ENCODE measurements at places on chromosomes 1 and 21. TPM values are rescaled to one million over a fixed set of nuclear protein-coding genes. Genes with fewer than 3 reads are reported as not detected.

DNA sequence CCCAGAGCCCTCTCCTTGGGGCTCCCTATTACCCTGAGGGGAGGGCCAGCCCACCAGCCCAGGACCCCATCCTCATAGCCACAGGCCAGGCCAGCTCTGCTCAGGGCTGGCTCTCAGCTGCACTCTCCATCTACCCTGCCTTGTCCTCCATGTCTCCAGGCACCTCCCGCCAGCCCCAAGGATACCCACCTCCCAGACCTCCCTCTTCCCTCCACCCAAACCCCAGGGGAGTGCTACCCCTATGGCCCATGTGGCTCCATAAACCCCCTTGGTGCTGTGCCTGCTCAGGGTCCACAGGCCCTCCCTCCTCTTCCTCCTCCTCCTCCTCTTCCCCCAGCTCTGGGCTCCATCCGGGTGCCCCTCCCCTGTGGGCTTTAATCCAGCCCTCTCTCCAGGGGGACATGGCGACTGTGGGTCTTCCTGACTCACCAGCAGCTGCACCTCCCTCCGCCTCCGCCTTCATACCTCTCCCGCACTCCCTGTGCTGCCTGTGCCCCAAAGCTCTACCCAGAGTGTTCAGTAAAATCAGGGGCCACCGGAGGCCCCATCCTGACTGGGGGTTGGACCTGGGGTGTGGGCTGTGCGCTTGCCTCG lies 9.1 kb downstream of the YBEY start:
- no peak for DNase-seq

Gene TGFB2
- polyA plus RNA-seq: not detected

- DNase-seq: no peak
Observed at GRCh38 chr1:118159569-118159968, 25.5 kb downstream of the SPAG17 start.

Gene RAB42
- not detected for polyA plus RNA-seq

DNA sequence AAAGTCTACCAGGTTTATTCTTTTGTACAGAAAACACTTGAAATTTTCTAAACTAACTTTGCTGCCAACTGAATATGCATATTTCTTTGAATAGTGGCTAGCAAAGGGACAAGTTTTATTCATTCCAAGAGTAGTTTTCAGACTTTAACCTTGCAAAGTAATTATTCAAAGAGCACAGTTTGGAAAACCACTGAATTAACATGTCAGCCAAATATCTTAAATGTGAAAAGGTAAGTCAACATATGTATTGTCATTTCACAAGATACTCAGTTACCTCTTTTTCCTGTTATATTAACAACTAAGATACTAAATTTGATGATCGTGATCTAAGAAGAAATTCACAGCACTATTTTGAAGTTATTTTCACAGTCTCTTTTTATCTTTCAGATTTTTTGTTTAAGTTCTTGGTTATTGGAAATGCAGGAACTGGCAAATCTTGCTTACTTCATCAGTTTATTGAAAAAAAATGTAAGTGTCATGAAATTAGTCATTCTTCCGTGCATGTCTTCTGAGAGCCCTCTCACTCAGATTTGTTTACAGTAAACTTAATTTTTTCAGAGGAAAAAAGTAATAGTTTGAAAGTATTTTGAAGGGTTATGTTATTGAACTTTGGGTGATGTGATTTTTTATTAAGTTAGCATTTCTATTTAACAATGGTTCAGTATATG lies 15.3 kb downstream of the RAB4A start:
- DNase-seq: no peak

GRCh38 chr1:96641282-96641681 lies 80.3 kb upstream of the PTBP2 start:
- DNase-seq: no peak

Gene CASZ1
- 1.0 TPM for polyA plus RNA-seq

- DNase-seq: no peak
Observed at GRCh38 chr1:181398544-181398943, 84.8 kb upstream of the CACNA1E start.

- no peak for DNase-seq
Observed at GRCh38 chr1:153395776-153396175, 4.9 kb upstream of the S100A8 start.

Gene IVL
- not detected for polyA plus RNA-seq

GRCh38 chr1:23601135-23601967 lies 42.0 kb upstream of the ID3 start:
- DNase-seq: no peak

Gene CD34
- polyA plus RNA-seq: not detected

GRCh38 chr1:5705751-5706150 lies 286.5 kb downstream of the NPHP4 start:
- DNase-seq: no peak

Gene TEX38
- not detected for polyA plus RNA-seq

GRCh38 chr1:45621501-45621836 lies 2.4 kb downstream of the CCDC17 start:
- no peak for DNase-seq

Gene CBR3
- polyA plus RNA-seq: 1.5 TPM

GRCh38 chr1:3477241-3477995 lies 23.0 kb downstream of the ARHGEF16 start:
- no peak for DNase-seq
